ENCODE measurements at places on chromosomes 13 and 19.
A peak's percentile ranks its signal among the peaks of the same experiment; 100 is the strongest.

DNA sequence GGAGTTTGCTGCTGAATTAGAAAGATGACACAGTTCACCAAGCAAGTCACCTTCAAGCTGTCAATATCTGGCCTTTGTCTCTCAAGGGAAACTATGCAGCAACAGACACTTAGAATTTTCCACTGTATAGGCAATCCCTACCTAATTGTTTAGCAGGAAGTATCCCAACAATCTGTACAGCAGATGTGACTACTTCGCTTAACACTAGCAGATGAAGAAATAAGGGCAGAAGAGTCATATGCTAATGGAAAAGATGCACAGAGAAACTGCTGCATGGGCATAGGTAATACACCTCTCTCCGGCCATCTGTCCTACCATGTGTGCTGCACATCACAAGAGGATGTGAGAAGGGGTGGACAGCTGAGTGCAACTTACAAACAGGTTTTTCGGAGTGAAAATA lies 851.2 kb downstream of the PCDH9 start:
- no peak for DNase-seq

- DNase-seq = no peak
Measured at GRCh38 chr19:38211766-38212165, 12.3 kb downstream of the DPF1 start.

GRCh38 chr13:104318121-104318520 lies 1251.9 kb upstream of the SLC10A2 start:
- DNase-seq = no peak

- no peak for DNase-seq
Measured at GRCh38 chr19:16627193-16627927, 644 bp downstream of the MED26 start.

- no peak for DNase-seq
Measured at GRCh38 chr19:48874303-48875135, 2.3 kb downstream of the PPP1R15A start.

DNA sequence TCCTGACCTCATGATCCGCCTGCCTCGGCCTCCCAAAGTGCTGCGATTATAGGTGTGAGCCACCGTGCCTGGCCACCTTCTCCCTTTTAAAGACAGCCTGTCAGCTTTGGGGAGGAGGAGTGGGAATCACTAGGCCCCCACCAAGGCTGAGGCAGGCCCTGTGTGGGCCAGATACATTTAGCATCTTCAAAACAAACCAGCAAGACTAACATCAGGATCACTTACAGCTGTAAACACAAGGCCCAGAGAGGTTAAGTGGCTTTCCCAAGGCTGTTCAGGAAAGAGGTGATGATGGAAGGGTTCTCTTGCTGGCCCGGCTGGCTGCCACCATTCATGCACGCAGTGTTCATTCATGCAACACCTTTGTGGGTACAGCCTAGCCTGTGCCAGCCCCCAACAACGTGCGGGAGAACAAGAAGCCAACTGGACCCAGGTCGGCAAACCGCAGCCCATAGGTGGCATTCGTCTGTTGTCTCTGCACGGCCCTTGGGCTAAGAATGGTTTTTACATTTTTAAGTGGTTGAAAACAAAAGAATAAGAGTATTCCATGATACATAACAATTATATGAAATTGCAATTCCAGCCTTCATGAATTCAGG lies 23.0 kb downstream of the IER2 start:
- no peak for DNase-seq

DNA sequence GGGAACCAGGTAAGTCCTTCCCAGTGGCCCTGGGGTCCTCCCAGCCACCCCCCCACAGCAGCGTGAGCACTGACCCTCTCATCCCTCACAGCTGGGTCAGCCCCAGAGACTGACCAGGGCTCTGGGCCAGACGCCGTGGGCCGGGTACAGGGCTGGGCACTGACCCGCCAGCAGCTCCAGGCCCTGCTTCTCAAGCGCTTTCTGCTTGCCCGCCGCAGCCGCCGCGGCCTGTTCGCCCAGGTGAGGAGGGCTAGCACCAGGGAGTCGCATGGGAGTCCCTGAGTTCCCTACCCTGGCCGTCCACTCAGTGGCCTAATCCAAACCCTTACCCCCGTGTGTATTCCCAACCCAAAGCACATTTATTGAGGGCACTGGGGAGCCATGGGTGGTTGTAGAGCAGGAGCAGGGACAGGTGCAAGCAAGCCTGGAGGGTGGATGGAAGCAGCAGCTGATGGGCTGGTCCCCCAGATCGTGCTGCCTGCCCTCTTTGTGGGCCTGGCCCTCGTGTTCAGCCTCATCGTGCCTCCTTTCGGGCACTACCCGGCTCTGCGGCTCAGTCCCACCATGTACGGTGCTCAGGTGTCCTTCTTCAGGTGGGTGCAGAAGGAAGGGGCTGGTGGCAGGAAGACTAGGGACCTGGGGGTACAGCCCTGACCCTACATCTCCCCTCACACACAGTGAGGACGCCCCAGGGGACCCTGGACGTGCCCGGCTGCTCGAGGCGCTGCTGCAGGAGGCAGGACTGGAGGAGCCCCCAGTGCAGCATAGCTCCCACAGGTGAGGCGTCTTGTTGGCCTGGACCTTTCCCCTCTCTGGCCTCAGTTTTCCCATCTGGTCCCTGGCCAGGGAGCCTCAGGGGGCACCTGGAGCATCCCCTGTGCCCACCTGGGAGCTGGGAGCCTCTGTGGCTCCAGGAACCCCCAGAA lies 12.6 kb upstream of the ARHGAP45 start:
- no peak for DNase-seq

DNA sequence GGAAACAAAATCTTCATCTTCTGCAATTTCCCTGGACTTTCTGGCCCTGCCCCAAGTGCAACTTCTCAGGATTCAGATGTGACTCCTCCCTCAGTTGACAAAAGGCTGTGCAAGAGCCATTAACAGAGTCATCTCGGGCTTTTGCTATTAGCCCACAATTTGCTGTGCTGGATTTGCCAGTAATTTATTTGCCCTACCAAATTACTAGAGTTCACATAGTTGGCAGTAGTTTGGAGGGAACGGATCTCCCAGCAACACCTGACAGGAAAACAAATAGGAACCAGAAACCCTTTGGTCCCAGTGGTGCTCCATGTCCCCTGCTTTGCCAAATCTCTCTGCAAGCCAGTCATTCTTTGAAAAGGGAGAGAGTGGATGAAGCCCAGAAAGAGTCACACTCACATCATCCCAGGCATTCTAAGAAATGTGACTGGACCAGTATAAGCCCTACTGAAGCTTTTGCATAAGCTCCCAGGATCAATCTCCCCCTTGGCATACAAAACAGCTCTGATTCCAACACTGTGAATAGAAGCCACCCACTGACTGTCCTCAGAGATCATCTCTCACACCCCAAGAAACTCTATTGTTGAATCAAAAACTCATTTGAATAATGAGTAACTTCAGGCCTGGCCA lies 350.1 kb upstream of the NBEA start:
- no peak for DNase-seq

GRCh38 chr13:111304041-111304544 lies 16.3 kb upstream of the TEX29 start:
- no peak for DNase-seq

- DNase-seq = no peak
Measured at GRCh38 chr13:95893861-95894260, 159.3 kb downstream of the UGGT2 start.

GRCh38 chr13:109159650-109160309 lies 530.4 kb downstream of the MYO16 start:
- DNase-seq = no peak

DNA sequence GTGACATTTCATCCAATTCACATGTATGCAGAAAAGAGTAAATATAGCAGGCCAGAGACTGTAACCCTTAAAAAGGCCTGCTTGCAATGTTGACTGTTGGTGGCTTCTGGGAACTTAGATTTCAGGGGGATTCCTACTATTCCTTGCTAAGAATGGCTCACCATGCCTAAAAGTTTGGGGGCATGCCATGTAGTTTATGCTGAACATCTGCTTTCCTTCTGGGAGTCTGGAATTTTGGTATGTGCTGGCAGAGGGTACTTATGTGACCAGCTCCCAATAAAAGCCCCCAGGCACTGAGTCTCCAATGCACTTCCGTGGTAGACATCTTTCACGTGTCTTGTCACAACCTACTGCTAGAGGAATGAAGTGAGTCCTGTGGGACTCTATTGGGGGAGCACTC lies 88.4 kb upstream of the PCDH8 start:
- DNase-seq = no peak

- no peak for DNase-seq
Measured at GRCh38 chr19:9014803-9015202, 4.6 kb upstream of the MUC16 start.

GRCh38 chr19:35265900-35266519 lies 2.8 kb upstream of the USF2 start:
- no peak for DNase-seq

DNA sequence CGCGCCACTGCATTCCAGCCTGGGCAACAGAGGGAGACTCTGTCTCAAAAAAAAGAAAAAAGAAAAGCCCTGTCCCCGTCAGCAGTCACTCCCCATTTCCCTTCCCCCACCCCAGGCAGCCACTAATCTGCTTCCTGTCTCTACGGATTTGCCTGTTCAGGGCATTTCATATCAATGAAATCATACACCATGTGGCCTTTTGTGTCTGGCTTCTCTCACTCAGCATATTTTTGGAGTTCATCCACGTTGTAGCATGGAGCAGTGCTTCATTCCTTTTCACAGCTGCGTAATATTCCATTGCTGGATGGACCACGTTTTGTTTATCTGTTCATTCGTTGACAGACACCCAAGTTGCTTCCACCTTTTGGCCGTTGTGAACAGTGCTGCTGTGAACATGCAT lies 36.1 kb upstream of the KLF2 start:
- no peak for DNase-seq

GRCh38 chr13:79183231-79183630 lies 222.8 kb downstream of the RBM26 start:
- DNase-seq = no peak

- no peak for DNase-seq
Measured at GRCh38 chr13:97648171-97648880, 214.4 kb downstream of the RAP2A start.

DNA sequence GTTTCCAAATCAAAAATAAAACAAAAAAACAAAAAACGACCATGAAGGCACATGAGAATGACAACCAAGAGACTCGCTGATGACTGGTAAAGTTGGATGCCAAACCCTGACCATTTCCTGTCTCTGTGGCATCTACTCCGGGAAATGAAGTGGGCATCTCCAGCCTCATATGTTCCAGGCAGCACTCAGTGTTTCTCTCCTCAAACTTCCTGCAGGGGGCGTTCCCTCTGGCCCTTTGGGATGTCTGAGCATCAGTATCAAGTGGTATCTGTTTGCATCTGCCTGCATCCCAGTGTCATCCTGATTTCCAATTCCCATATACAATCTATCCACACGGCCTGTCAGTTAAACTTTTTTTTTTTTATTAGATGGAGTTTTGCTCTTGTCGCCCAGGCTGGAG lies 9.8 kb upstream of the SIGLEC12 start:
- no peak for DNase-seq

DNA sequence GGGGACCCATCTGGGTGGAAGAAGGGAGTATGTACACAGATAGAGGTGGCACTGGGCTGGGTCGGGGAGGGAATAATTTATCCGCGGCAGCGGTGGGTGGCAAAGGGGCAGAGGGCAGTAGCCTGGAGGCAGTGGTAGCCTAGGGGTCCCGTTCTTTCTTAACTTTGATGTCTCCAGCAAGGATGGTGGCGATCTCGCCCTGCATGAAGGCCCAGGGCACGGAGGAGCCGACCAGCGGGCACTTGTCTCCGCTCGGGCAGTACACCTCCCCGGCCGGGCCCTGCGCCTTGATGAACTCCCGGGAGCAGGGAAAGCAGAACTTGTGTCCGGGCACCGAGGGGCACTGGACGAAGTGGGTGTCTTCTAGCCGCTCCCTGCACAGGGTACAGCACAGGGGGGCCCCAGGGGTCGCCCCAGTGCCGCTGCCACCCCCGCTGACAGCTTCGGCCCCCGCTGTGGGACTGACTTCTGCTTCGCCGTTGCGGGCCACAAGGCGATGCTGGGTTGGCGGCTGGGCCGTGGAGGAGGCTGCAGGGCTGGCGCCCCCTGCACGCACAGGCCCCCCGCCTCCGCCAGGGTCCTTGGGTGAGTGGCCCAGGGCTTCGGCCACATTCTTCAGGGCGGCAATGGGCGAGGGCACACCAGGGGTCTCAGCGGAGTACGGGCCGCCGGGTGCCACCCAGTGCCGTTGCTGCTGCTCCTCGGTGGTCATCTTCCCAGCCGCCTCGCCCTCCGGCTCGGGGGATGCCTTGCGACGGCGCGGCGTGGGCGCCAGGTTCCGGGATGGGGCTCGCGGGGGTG lies 1.9 kb downstream of the IRF2BP1 start:
- no peak for DNase-seq

GRCh38 chr13:100892981-100893380 lies 218.4 kb upstream of the TMTC4 start:
- DNase-seq = no peak

DNA sequence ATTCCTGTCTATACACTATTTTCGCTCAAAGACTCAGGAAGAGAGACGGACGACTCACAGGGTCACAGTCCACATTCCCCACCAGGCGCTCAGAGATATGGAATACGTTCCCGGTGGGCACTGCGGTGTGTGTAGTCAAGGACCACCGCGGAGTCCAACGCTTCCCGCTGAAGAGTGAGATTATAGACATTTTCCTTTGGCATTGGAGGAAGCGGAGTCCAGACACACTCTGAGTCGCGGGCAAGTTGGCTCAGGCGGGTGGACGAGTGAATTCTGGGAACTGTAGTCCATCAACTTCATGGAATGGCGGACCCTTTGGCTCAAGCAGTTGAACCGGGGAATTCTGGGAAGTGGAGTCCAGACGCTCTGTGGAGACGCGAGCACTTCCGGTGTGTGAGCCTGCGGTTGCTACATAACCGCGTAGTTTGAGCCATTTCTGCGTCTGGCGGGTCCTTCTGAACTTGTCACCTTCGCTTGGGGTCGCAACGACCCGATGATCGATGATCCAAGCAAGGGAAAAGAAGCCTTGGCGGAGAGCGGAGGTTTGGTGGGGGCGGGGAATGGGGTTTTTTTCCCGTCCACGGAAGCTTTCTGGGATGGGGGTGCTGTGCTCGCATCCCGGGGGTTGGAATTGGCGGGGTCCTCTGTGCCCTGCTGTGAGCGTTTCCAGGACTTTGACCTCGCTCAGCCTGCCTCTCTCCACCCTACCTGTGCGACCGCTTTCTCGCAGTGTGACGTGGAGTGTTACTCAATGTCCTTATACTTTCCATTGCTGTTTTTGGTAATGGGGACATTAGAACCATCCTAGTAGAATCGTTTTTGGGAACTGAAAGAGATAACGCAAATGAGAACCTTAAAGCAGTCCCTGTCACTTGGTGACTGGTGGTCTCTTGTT lies at the start of gene ZNF230:
Gene ZNF230, plus strand, starts transcription at position 392 of the 895 bp plus-strand sequence. CDS start 4,122 bp downstream, outside the sequence.
- DNase-seq = peak; percentile 88
